ENCODE measurements at places on chromosomes 1 and 21.

- DNase-seq = no peak
Measured at GRCh38 chr1:226051365-226051764, 11.2 kb upstream of the H3-3A start.

DNA sequence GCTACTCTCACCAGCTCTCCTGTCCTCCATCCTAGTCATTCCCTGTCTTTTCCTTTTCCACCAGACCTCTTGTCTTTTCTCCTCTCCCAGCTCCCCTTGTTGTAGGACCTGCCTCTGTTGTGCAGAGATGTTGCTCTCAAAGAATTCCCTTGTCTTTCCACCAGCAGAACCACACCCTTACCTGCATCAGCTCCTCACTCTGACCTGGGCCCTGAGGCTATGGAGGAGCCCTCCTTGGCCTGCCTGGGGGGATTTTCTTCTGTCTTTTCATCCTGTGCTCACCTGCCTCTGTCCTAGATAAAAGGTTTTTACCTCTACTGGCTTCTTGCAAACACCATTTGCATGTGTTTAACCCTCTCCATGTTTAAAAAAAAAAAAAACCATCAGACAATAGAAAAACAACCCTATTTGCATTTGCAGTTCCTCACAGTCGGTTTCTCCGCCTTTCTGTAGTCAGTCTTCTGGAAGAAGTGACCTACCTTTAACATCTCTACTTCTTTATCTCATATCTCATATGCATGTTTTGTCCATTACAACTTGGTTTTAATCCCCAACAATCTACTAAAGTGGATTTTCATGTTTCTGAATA is 12.1 kb downstream of the FCRL5 start:
- DNase-seq = no peak

DNA sequence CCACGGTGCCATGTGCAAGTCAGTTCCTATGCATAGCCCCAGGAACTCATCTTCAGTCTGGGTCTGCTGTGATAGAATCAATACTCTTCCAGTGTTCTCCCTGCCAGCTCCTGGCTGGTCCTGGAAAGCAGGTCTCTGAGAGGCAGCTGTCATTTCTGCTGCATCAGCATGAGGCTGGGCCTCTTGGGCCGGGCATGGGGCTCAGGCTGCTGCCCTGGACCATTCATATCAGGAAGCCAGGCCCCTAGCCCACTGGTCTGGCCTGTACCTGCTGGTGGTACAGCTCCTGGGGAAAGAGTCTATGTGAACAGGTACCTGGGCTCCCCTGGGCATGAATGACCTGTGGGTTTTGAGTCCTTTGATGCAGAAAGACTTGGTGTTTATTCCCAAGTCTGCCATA is 173.6 kb upstream of the CSF3R start:
- no peak for DNase-seq

DNA sequence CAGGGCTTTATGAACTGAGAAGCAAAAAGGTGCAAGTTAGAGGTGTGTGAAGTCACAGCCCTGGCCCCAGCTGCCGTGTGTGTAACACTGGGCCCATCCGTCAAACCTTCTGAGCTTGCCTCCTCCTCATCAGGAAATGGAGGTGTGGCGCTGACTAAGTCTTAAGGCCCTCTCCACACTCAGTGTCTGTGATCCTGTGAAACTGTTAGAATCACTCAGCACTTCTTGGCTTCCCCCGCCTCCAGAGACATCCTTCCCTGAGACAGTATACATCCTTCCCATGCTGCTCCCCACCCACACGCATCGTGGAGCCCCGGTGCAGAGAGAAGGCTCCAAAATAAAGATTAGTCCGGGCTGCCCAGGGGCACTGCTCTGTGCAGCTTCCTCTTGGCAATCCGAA is 33.3 kb downstream of the LRP8 start:
- DNase-seq = peak; percentile 55

GRCh38 chr1:26500488-26501175 is 28.4 kb downstream of the HMGN2 start:
- peak; percentile 91 for DNase-seq

GRCh38 chr1:119771770-119772169 is 3.1 kb upstream of the HMGCS2 start:
- DNase-seq = no peak

DNA sequence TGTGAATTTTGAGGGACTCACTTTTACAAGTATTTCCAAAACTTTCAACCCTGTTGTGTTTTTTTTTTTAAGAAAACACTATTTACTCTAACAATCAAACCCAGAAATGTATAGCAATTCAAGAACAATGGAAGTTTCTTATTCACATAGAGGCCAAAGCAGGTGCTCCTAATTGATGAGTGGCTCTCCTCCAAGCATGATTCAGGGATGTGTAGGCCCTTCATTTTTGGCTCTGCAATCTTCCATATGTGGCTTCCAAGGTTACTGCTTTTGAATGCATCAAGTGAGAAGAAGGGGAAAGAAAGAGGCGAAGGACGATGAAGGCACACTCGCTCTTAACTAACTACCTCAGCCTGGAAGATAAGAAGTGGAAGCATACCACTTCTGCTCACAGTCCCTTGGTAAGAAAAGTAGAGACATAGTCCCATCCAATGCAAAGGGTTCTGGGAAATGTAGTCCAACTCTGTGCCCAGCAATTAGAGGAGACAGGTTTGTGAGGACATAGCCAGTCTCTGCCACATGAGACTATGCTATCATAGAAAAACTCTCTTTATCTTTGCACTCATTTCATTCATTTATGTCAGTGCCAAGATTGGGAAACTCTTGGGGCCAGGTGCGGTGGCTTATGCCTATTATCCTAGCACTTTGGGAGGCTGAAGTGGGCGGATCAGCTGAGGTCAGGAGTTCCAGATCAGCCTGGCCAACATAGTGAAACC is 46.0 kb downstream of the OPTC start:
- DNase-seq = no peak

GRCh38 chr1:33014464-33015163 is 22.1 kb downstream of the AK2 start:
- DNase-seq = no peak

GRCh38 chr1:215001419-215002021 is 81.0 kb upstream of the KCNK2 start:
- no peak for DNase-seq

GRCh38 chr1:197782722-197783360 is 7.6 kb upstream of the DENND1B start:
- DNase-seq = no peak

DNA sequence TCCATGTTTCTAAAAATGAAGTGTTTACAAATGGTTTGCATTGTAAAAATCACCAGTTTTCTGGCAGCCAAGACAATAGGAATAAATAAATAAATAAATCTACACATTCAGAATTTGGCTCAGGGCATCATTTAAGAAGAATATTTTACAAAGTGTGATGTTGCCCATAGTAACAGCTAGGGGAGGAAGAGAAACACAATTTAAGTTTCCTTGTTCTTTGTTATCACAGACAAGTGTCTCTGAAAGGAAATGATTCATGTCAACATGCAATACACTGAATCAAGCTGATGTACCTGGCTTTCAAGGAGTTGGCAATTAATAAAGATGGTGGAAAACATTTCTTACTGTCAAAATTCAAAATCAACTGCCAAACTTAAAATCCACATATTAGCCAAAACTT is 74.7 kb downstream of the LHX8 start:
- no peak for DNase-seq

DNA sequence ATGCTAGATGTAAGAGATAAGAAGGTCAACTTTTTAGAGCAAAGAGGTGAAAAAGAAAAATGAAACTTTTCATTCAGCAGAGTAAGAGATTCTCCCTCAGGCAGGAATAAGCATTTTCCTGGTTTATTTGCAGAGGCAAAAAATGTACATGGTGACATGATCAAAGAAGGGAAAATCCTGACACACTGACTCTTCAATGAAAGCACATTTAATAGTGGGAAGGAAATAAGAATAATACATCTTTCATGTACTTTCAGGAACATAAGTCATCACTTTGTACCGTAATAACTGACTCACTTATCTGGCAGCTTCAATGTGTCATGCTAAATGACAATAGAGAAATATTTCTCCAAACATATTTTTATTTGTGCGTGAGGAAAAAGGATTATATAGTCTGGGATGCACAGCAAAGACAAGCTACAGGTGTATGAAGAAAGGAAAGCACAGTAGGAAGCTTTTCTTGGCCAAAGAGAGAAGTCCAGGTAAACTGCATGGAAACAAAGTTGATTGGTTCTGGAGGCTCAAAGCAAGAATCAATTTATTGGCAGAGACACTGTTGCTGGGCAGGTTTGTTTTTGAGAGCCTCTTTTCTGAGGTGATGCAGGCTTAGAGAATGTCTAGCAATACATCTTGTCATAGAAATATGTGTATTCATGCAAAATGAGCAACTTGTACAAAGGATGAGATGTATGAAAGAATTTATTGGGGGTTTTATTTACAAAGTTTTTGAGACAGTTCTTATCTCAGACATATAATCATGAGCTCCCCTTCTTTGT is 1409.0 kb downstream of the PLA2G4A start:
- no peak for DNase-seq

GRCh38 chr1:6870571-6870970 is 85.3 kb downstream of the CAMTA1 start:
- DNase-seq = no peak

GRCh38 chr1:40651138-40651857 is 14.2 kb downstream of the RIMS3 start:
- DNase-seq = no peak

DNA sequence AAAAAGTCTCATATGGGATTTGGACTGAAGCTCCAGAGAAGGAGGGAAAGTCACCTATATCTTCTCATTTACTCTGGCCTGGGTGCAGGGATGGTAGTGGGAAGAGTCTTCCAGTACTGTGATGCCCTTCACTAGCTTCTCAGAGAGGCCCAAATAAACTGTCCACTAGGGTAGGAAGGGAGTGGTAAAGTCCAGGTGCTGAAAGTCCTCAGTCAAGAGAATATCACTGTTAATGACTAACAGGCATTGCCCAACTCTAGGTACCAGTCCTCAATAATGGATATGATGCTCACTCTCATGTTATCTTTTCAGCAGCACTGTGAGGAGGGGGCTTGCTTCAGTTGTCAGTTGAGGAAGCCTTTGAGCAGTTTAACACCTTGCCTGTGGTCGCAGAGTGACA is 64.0 kb downstream of the LHX8 start:
- DNase-seq = no peak

DNA sequence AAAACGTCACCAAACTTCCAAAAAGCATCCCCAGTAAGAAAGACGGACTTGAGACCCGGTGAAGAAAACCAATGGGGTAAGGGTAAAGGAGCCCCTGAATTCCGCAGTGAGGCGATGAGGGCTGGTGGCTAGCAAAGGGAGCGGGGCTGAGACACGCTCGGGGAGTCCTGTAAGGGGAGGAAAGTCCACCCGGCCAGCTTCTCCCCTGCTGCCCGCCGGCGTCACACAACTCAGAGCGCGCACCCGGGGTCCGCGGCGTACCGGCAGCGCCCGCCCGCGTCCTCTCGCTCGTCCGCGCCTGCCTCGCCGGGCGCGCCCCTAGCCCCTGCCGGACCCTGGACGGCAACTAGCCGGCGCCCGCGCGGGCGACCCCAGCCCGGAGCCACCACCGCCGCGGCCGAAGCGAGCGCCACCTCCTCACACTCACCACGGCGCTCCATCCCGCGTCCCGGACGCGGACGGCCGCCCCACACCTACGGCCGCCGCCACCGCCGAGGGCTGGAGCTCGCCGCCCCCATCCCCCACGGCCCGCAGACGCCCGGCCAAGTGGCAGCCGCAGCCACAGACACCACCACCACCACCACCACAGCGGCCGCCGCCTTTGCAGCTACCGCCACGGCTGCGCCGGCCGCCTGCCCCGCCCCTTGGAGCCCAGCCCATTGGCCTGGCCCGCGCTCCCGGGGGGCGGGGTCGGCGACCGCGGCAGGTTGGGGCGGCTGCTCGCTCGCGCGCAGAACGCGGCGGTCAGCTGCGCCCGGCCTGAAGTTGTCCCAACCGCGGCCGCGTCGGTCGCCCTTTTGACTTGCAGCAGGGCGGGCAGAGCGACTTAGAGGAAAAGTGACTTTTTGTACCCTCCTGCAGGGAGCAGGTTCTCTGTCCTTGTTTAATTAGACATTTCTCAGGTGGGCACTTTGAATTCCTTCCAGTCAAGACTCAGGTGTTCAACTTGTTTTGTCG is 10.0 kb upstream of the ARHGAP29 start:
- DNase-seq = peak; percentile 38

- DNase-seq = no peak
Measured at GRCh38 chr1:61234587-61234919, 152.2 kb downstream of the NFIA start.

DNA sequence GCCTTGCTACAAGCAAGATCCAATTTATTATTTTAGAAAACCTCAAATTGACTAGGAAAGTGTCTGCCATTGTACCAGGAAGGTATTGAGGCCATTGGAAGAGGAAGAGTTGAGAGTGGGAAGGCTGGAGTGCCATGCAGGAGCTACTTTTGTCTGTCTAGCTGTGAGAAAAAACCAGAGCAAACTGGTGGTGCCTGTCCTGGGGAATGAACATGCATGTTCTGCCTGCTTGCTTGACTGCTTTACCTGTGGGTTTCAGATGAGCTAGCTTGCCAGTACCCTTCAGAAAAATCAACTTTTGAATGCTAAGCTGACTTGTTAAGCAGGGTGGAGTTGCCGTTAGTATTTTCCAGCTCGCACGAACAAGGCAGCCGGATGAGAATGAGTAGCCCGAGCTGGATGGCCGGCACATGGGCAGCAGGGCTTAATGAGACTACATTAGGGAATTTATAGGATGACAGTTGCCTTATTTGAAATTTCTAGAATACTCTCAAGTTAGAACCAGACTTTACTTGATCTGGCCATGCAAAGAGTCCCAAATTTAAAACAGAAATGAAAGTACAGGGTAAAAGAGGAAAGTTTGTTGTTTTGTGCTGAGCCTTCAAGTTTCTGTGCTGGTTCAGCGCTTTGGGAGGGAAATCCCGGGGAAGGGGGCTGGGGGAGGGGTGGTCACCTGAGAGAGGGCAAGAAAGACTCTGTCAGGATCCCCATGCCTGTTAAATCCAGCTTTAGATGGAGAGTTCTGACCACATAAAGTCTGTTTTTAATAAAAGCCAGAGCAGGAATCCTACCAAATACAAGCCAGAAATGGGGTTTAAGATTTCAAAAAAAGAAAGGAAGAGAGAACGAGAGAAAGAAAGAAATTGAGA is 29.6 kb upstream of the C1orf105 start:
- no peak for DNase-seq

- no peak for DNase-seq
Measured at GRCh38 chr1:234004591-234004990, 100.1 kb downstream of the SLC35F3 start.

DNA sequence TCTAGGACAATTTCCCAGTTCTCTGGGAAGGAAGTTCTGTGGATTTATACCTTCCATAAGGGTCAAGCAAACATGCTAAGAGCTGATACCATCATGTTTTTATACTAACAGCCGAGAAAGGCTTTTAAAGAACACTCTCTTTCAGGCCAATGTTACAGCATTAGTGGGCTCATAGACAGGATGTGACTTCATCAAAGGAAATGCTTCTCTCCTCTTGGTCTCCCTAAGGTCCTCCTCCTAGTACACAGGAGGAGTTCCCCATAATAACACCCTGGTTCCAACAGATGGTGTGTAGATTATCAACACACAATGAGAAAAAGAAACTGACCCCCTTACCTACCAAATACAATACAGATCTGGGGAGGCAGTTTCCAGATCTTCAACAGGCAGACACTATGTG is 26.7 kb upstream of the GLIS1 start:
- no peak for DNase-seq
